Endothelial cell (in vitro differentiated cells): ENCODE measurements at places on chromosomes 5 and 9. TPM values are rescaled to one million over a fixed set of nuclear protein-coding genes. Genes with fewer than 3 reads are reported as not detected.

DNA sequence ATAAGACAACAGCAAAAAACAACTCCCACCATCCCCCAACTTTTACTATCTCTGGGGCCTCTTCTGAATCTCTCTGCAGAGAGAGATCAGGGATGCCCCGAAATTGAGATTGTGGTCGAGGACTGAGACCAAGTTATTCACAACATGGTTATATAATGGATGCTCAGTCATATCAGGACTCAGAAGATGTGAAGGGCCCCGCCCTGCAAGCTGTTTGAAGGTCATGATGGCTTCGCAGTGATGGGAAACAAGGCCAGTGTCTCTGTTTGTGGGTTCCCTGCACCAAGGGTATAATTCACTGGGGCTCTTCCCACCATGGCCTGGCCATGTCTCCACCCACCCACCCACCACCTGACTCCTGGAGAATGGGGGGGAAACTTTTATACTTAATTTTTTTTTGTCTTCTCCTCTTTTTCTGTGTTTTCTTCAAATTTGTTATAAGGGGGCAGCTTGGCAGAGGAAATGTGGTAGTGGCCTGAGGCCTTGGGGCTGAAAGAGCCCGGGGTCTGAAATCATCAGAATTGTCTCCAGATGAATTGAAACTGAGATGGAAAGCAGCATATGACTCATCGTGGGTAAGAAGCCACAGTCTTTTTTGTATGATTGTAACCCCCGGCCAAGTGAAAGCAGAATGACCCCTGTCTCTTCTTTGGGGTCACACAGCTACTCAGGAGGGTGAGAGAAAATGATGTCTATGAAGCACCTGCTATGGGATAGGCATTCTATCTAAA lies 15.0 kb upstream of the TEX48 start:
- DNase-seq = no peak

DNA sequence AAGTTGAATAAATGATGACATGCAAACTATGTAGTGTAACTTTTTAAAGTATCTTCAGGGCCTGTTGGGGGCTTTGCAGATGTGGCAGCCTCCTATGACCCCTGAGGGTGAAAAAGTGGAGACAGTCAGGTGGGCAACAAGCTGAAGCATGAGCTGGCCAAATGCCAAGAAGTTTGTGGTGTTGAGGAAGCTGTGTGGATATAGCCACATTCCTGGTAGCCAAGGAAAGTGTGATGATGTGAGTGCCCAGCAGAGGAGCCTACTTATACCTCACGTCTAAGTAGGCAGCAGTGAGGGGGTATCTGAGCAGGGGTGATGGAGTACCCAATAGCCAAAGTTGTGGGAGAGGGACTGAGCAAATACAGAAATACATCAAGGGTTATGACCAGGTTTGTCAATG lies 621.2 kb upstream of the CDH6 start:
- DNase-seq = no peak

- peak; percentile 22 for DNase-seq
Observed at GRCh38 chr5:159050316-159051143, 49.2 kb downstream of the EBF1 start.

SLIT3 gene
- 3.2 TPM for total RNA-seq

DNA sequence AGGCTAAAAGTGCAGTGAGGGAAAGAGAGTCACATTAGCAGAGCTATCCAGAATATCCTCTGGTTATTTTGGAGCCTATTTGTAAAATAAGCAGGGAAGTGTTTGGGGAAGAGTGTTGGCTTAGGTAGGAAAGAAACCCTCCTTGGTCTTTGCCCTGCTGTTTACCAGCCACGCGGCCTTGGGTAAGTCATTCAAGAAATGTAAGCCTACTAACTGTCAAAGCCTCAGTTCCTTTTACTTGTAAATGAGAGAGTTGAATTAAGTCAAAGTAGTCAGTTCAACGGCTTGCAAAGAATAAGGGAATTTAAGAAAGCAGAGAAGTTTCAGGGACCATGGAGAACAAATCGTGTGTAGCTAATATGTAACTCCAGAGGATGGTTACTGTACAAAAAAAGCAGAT lies 75.8 kb upstream of the TNC start:
- no peak for DNase-seq

- DNase-seq = peak; percentile 27
Observed at GRCh38 chr5:80481019-80481893, 6.6 kb upstream of the FAM151B start.

- no peak for DNase-seq
Observed at GRCh38 chr9:5470122-5470521, 19.8 kb downstream of the CD274 start.

- DNase-seq = no peak
Observed at GRCh38 chr5:175236176-175236575, 207.8 kb downstream of the DRD1 start.

DNA sequence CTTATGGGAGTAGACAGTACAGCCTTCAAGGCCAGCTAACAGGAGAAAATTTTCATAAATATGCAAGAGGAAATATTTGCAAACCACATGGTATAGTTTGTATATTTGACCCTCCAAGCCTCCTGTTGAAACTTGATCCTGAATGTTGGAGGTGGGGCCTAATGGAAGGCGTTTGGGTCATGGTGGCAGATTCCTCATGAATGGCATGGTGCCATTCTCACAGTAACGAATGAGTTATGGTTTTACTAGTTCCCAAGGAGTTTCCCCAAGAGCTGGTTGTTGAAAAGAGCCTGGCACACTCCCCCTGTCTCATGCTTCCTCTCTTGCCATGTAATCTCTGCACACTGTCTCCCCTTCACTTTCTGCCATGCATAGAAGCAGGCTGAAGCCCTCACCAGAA lies 3.3 kb upstream of the PAIP1 start:
- no peak for DNase-seq

HAPLN1 gene
- 42.1 TPM for total RNA-seq

GRCh38 chr5:139335811-139336210 lies 5.8 kb upstream of the PAIP2 start:
- no peak for DNase-seq

DNA sequence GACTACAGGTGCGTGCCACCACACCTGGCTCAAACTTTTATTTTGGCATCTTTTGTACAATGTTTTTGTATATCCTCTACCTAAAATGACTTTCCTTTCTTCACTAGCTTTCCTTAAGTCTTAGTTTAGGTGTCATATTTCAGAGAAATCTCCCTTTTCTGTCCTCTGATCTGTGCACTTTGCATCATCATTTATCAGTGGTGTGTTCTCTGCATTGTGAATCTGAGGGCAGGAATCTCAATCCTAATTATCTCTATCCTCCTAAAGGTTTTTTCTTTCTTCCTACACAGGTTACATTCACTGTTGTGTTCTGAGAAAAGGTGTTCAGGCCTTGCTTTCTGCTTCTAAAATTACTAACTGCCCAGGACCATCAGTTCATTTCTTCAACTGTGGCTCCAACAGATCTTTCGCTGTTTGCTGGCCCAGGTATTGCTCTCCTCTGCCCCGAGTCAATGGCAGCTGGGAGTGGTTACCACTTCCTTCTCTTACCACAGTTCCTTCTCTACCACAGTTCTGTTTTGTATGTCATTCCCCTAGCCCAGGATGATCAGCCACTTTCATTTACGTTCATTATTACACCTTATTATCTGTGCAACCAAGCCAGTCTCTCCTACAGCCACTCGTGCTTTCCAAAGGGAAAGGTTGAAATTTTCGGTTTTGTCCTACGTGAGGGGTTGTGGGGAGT lies 14.0 kb downstream of the TGFBR1 start:
- no peak for DNase-seq

DNA sequence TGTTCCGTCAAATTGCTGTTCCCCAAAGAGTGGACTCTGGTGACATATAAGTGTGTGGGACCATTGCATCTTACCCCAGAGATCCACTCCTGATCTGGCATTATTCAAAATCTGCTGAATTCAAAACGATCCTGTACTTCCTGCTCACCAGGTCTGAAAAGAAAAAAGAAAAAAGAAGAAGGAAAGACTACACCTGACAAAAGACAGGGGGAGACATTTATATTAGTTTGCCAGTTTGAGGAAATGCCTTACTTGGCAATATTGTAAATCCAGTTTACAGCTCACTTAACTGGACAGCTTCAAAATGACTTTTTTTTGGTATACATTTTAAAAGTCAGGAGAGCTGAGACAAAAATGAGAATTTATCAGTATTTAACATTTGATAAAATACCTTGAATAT lies 15.0 kb upstream of the GRHPR start:
- no peak for DNase-seq

- DNase-seq = no peak
Observed at GRCh38 chr5:67858471-67859031, 357.0 kb upstream of the PIK3R1 start.

GRCh38 chr9:131218370-131218769 lies 57.9 kb downstream of the FAM78A start:
- DNase-seq = no peak

DNA sequence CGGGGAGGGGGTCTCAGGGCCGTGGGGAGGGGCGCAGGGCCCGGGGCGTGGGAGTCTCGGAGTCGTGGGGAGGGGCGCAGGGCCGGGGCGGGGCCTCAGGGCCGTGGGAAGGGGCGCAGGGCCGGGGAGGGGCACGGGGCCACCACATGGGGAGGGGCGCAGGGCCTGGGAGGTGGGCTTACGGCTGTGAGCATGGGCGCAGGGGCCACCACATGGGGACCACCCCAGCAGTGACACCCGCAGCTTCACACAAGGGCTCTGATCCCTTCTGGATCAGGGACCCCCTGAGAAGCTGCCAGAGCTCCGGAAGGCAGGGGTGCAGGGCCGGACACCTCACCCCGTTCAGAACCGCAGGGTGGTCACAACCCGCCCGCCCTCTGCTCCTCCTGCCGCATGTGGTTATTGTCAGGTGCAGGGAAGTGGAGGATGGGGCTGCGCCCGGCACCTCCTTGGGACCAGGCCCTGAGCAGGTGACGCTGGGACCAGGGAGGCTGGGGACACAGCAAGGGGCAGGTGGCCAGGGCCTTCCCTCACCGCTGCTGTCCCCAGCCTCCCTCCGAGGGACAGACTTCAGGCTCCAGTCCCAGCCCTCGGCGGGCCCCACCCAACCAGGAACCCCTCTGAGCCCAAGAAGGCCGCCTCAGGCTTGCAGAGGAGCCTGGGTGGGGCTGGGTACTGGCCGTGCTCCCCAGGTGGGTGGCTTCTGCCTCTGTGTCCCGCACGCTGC lies 53.7 kb downstream of the EXD3 start:
- DNase-seq = no peak

- no peak for DNase-seq
Observed at GRCh38 chr5:142600092-142600491, 85.8 kb downstream of the FGF1 start.

TERT gene
- total RNA-seq = 0.28 TPM

DNA sequence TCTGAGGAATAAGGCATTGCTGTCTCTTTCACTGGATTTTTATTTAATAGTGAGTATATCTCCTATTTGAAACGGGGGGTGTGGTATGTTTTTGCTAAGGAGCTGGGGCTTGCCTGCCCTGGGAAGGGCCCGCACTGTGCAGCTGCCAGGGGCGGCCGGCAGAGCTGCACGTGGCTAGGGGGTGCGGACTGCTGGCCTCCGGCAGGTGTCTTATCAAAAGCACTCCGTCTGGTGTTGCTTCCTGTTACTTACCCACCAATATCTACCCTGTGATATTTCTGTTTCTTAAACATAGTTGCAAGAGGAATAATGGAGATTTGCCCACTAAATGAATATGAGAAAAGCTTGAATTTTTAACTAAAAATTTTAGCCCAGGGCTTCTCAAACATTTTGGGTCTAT lies 232.0 kb downstream of the IRX1 start:
- no peak for DNase-seq

SELENOP gene
- total RNA-seq = 68.9 TPM

EPB41L4A gene
- 50.6 TPM for total RNA-seq

GRCh38 chr9:134032456-134033222 lies 7.4 kb downstream of the BRD3OS start:
- no peak for DNase-seq

DNA sequence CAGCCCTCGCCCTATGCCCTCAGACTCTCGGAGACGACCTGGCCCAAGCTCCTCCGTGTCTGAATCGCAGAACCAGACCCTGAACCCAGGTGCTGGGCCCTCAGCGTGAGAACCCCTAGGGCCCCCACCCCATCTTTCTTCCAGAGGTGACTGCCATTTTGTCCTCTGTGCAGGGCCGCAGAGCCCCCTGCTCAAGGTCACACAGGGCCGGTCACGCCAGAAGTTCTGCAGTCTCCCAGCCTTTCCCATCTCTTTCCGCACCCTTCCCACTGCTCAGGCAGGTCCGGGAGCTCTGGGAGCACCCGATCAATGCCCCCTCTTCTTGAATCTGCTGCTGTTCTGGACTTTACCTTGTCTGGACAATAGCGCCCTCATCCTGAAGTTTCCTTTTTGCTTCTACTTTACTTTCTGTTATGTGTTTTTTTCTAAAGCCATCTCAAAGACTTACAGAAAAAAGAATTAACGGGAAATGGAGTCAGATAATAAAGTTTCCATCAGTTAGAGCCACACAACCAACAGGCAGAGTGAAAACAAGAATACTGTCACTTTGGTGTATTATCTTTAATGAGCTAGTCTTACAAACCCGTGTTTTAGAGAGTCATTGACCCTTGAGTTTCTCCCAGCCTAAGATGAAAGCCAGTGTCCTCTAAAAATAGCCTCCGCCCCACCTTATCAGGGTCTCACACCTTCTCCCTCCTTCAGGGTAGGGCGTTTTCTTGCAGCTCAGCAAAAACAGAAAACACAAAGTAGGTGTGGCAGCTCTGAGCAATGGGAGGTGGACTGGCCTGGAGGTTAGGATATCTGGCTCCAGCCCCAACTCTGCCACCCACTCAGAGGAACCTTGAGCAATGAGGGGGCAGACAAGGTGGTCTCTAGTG lies 1.8 kb downstream of the TMOD1 start:
- DNase-seq = no peak

- no peak for DNase-seq
Observed at GRCh38 chr5:73378765-73379164, 69.8 kb downstream of the FOXD1 start.

DNA sequence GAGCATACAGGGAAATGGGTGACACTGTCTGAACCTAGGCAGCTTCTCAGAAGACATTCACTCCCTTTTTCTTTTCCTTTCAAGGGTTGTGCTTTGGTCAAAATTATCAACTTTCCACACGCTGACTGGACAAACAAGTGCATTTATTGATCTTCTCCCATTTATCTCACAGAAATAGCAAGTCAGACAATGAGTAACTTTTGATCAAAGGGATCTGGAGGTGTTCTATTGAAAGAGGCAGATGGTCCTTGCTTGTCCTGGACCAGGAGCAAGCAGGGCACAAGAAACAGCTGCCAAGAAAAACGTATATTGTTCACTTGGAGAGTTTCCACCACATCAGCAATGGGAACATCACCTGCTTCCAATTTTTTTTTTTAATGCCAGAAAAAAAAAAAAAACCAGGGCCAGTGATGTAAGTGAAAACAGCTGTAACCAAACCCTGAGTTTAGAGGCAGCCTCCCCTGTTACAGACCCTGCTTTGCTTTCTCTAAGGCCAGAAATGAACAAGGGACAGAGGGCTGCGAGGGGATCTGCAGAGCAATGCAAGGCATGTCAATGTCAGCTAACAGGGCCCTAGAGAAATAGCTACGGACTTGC lies 79.8 kb downstream of the NIPSNAP3B start:
- DNase-seq = no peak

MCTP1 gene
- total RNA-seq = 2.2 TPM

GRCh38 chr5:89241186-89241585 lies 358.2 kb upstream of the MEF2C start:
- DNase-seq = no peak
